ENCODE measurements at places on chromosomes 4 and X.

DNA sequence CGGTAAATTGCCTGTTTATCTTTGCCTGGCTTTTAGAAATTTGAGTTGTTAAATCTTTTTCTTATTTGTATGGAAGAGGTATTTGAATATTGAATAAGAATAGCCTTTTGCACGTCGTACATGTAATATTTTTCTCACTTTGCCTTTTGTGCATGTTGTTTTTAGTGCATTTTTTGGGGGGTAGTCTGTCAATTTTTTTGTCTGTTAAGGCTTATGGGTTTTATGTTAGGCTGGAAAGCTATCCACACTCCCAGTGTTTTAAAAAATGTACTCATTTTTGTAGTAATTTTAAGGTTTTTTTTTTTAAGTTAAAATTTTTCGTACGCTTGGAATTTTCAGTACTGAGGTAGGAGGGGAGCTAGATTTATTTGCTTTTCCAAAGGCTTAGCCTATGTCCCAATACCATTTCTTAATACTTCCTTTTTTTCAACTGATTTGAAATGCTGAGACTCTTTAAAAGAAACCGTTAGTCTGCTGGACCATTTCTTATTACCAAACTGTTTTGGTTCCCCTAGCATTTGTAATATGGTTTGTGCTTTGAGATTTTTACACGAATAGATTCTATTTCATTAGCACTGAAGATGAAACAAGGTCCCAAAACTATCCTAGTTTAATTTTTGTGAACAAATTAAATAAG is 1.3 kb downstream of the HERC5 start:
- no peak for DNase-seq

DNA sequence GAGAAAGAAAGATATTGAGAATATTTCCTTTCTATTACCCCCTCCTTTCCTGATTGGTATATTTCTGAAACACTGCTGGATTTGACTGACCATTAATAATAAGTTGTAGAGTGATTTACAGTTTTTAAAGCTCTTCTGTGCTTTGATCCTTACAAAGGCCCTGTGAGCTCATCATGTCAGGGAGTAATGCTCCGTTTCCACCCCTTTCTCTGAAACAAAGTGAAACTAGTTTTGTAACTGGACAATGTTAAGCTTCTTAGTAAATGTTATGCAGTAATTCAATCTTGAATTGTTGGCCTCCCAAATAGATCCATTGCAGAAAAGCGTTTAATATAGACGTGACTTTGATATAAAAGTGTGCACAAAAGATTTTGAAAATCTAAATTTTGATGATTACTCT is 190.1 kb upstream of the GNPDA2 start:
- no peak for DNase-seq

- no peak for DNase-seq
Measured at GRCh38 chr4:161350946-161351345, 812.9 kb downstream of the FSTL5 start.

- no peak for DNase-seq
Measured at GRCh38 chr4:4394644-4395043, 7.7 kb downstream of the NSG1 start.

DNA sequence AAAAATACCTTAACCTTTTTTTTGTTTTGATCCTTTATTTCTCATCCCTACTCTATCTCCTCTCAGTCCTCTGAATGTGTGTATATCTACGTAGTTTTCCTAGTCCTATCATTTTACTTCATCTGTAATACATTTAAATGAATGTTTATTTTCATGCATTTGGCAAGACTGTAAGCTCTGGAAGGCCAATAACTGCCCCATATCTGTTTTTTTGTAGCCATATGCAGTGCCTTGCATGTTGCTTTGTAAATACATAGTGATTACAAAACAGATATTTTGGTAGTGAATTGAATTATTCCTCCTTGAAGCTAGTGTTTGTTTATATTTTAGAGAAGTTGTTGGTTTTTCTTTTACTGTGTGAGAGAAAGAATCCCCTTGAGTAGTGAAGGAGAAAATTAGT is 450.2 kb downstream of the PCDH18 start:
- no peak for DNase-seq

GRCh38 chrX:107445631-107446030 is 3.8 kb upstream of the FRMPD3 start:
- DNase-seq: no peak

DNA sequence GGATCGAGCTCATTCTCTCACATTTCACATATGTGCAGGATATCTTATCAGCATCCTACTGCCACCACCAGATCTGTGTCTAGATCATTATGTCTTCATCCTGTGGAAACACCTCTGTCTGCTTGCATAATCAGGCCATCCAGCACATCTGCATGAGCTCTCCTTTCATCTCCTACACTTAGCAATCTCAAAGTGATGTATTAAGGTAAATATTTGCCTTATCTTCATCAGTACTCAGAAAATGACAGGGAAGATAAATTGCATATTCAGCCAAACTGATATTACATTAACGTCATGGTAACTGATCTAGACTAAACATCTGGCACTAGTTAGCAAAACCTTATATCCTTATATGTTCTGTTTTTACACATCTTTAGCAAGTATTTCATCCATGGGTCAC is 207.3 kb upstream of the PABPC4L start:
- no peak for DNase-seq

DNA sequence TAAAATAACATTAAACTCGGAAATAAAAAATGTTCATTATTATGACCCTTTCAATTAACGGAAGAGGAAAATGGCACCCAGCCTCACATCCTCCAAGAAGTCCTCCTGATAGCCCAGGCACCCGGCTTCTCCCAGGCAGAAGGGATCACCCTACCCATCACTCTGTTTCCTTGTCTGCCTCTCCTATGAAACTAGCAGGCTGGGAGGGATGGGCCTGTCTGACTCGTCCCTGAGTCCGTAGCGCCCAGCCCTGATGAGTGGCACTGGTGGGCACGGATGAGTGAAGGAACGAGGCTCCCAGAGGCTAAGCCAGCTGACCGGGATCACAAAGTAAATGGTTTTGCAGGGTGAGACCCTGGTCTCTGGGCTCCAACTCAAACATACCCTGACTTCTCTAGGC is 28.6 kb upstream of the KIAA0232 start:
- no peak for DNase-seq

- no peak for DNase-seq
Measured at GRCh38 chr4:64503416-64503815, 94.2 kb upstream of the TECRL start.

DNA sequence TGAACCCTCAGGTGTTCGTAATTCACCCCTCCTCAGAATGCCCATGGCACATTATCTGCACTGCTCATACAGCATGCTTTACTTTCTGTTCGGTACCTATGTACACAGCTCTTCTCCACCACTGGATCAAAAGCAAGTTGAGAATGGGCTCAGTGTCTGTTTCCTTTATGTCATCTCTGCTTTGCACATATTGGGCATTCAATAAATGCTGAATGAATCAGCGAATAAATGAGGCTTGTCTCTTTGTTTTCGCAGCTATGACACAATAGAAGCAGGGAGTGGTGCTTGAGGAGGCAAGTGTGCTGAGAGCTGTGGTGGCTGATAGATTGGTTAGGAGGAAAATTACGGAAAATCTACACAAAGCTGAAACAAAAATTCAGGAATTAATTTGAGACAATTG is 109.1 kb upstream of the VMA21 start:
- DNase-seq: no peak

DNA sequence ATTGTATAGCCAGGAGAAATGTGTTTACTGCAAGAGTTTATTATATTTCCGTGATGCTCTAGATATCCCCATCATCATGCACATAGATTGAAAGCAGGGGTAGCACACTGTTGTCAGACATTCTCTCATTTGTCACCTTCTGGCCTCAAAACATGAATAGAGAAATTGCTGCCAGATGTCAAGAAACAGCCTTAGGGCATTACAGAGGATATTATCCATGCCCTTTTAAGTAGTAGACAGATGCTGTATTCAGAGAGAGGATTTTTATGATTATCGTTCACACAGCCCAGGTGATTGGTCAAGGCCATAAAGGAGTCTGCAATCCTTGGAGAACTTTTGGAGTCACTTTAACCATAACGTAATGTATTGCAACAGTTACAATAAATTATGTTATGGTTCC is 1961.5 kb upstream of the TENM3 start:
- no peak for DNase-seq

Measured in stimulated activated CD8-positive, alpha-beta memory T cell treated with anti-CD3 and anti-CD28 coated beads, Interleukin-4, amount 100 ng/mL, for 1 hour (primary cell).